HepG2 (cell line): ENCODE measurements at places on chromosomes 4 and X.

GRCh38 chrX:41234962-41235361 lies 99.0 kb upstream of the DDX3X start:
- DNase-seq, result no peak

- DNase-seq, result no peak
Observed at GRCh38 chrX:45591650-45592049, 391.0 kb upstream of the DIPK2B start.

- no peak for DNase-seq
Observed at GRCh38 chr4:180380733-180381132, 1862.5 kb upstream of the TENM3 start.

DNA sequence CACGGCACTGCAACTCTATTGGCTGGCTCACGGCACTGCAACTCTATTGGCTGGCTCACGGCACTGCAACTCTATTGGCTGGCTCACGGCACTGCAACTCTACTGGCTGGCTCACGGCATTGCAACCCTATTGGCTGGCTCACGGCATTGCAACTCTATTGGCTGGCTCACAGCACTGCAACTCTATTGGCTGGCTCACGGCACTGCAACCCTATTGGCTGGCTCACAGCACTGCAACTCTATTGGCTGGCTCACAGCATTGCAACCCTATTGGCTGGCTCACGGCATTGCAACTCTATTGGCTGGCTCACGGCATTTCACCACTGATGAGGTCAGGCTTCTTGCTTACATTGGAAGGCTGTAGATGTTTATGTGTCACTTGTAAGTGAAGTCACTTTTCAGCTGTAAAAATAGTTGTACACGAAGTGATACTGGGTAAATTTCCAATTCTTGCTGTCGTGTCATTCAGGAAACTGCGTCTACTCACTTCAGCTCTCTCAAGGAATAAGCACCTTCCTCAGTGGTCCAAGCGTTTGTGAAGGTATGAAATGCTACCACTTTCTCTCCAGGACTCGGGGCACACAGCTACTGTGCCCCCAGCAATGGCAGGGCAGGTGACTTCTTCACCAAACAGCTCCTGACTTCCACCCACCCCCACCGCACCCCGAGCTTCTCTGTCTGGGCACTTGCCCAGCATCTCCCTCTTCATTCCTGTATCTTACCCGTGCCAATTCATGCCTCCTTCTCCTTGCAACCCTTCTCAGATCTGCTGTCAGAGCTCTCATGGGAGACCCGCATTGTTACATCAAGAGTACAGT lies 141.3 kb downstream of the AFAP1 start:
- no peak for DNase-seq

- no peak for DNase-seq
Observed at GRCh38 chr4:181331214-181331613, 912.0 kb upstream of the TENM3 start.

GRCh38 chr4:507745-508512 lies 8.9 kb downstream of the PIGG start:
- no peak for DNase-seq

- DNase-seq, result no peak
Observed at GRCh38 chrX:135893294-135893817, at the start of the genes CT45A10 and SAGE1. Gene CT45A10 (minus strand): TSS chrX:135893444. CDS start chrX:135885344, 8,100 bp downstream. Gene SAGE1 (plus strand): TSS chrX:135893716. CDS start chrX:135896243, 2,527 bp downstream.
